NCI-H2171 treated with DMSO at 0.1 percent for 48 hours (cell line): ENCODE measurements at places on chromosomes 4 and X.
A peak's percentile ranks its signal among the peaks of the same experiment; 100 is the strongest.

DNA sequence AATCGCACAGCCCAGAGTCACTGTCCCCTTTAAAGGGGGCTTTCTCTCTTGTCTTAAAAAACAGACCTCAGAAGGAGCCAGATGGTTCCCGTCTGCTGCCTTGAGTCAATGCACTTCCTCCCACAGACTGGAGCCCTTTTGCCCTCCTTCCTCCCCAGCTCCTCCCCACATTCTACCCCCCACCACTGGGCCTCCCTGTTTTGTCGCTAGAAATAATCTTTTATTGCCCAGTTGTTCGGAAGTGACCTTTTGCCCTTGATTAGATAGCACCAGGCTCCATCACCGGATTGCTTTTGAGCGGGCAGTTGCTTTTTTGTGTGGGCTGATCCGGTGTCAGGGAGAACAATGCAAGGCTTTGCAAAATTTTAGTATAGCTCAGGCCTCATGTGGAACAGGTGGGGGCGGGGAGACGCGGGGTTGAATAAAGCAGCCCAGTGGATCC is 47.7 kb downstream of the SPRY1 start:
- peak; percentile 20 for DNase-seq

DNA sequence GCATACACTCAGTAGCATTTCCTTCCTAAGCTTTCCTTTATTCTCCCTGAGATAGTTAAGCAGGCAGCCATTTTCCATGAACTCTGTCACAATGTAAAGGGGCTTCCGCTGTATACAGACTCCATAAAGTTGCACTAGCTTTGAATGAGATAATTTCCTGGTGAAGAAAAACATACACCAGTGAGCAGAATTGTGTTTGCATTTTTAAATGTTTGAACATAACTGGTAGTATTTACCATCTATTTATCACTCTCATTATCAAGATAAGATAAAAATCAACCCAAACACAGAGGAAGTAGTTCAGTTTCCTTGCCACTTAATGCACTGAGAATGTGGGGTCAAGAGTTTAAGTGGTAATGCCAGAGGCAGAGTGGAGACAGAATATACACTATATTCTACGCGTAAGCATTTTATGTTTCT is 54.1 kb downstream of the TXK start:
- no peak for DNase-seq

DNA sequence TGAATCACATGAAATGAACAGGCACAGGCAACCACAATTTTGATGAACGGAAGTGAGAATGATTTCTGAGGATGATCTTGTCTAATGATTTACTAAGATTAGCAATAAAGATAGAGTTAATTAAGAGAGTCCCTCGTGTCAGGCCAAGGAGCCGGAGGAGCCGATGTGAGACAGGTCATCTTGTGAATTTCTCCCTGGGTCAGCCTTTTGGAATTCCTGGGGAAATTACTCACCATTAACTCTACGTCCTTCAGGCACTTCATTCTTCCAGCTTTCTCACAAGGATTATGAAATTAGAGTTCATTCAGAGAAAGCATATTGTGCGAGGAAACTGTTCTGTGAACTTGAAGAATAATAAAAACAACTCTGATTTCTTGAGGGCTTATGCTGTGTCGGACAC is 86.7 kb downstream of the PSAPL1 start:
- no peak for DNase-seq

DNA sequence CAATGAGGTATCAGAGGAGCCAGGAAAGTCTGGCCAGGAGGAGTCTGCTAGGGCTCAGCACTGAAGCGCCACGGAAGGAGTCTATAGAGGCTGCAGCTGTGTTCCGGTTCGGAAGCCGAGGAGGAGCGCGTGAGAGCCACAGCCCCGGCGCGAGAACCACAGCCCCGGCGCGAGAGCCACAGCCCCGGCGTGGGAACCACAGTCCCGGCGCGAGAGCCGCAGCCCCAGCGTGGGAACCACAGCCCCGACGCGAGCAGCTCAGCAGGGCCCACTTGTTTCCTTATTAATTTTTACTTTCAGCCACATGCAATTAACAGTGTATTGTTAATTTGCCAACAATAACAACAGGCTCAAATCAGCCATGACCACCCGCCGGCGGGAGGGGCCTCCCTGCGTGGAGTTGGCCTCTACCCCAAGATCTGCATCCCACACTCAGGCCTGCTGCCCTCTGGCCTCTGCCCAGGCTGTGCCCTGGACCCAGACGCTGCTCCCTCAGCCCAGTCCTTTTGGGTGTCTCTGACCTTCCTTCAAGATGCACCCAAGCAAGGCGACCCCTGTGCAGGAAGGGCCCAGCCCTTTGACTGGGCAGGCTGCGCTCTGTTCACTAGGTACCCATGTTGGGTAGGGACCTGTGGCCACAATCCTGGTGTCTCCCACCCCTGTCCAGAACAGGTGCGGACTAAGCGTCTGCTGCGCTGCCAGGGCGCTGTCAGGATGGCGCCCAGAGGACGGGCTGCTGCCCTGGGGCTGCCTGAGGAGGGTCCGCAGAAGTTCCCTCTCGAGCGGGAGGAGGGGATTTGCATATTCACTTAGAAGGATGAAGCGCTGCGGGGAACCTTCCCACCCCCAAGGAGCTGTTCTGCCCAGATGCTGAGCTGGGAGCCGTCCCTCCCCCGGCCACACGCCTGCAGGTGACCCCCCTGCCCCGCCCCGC is 113.8 kb downstream of the ADRA2C start:
- DNase-seq, result no peak

DNA sequence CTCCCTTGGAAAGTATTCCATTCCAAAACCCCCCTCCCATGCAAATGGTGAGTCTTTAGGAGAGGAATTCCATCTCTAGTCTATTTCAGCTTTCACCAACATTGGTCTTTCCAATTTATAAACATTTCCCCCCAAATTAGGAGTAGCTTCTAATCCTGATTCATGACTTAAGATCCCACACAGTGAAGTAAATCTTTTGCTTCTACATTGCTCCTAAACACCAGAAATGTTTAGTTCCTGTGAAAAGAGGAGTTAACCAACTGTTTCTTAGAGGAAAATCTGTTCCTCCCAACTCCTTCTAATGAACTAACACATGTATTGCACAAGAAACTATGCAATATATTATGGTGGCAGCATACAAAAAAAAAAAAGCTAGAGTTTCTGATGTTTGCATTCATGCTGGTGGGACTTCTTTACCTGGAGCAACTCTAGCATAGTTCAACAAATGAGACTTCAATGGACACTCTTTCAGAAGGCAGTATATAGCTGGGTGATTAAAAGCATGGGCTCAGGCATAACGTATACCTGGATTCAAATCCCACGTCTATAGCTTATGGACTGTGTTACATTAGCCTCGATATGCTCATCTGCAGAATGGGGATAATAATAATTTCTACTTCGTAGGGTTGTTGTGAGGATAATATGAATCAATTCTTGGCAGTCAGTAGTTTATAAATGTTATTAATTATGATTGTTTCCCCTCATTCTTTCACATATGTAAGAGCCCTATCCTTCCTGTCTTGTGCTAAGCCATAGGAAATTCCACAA is 131.6 kb upstream of the TMEM164 start:
- no peak for DNase-seq

DNA sequence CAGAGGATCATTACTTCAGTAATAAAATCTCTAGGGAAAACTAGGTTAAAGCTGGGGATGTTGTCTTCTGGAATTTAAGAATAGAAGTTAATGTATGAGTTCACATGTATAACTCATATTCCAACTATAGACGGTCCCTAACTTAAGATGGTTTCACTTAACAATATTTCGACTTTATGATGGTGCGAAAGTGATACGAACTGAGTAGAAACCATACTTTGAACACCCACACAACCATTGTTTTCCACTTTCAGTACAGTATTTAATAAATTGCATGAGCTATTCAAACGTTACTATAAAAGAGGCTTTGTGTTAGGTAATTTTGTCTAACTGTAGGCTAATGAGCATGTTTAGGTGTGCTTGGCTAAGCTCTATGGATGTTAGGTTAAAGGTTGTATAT is 38.7 kb downstream of the CCSER1 start:
- no peak for DNase-seq

- DNase-seq, result no peak
Measured at GRCh38 chr4:152572417-152573086, 36.7 kb upstream of the FBXW7 start.

GRCh38 chrX:40227125-40227524 is 129.4 kb upstream of the BCOR start:
- DNase-seq, result no peak

- no peak for DNase-seq
Measured at GRCh38 chr4:17033768-17034181, 135.3 kb upstream of the LDB2 start.

DNA sequence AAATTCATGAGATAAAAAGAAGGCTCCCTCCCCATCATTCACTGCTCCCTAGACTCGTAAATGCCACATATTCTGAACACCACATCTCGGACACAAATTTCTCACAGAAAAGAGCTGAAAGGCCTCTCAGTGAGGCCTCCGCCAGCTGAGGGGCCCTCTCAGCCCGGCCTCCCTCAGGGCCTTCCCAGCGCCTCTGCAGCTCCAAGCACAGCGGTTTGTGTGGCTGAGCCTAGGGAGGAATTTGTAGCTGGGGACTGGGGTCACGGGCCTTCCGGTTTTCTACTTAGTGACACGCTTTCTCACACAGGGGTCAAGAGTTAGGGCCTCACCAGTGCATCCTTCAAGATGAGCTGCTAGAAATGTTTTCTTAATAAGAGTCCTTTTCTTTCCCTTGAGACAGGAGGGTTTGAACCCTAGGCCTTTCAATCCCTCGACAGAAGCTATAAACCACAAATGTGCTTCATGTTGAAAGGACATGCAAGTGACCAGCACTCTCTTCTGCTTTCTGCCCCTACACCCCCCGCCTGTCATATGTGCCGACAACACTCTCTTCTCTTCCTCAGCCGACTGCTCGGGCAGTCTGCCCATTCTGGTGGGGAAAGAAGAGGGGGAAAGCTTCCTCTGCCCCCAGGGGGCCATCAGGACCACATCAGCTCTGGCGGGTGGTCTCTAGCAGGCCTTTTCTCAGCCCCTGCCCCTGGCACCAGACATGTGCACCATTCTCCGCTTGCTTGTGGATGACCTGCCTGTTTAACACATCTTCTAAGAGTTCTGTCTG is 104.9 kb downstream of the CHIC2 start:
- no peak for DNase-seq

DNA sequence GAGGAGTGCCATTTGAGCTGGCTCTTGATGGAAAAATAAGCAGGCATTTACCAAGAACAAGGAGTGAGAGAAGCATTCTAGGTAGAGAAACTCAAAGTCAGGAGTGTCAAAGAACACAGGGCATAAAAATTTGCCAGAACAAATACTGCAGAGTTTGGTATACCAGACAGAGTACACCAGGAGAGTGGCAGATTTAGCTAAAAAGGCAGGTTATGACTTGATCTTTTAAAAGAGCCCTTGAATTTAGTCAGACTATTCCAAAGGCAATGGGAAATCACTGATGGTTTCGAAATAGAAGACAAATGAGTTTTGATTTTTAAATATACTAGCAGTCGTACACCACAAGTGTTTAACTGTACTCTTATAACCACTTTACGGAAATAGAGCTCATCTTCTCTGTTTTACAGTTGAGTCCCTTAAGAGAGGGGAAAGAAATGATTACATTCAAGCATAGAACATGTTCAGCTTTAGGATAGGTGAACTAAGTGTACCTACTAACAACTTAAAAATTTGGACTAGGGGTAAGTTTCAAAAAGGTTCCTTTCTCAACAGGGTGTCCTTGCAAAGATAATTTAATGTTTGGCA is 10.2 kb downstream of the UBE2D3 start:
- no peak for DNase-seq

DNA sequence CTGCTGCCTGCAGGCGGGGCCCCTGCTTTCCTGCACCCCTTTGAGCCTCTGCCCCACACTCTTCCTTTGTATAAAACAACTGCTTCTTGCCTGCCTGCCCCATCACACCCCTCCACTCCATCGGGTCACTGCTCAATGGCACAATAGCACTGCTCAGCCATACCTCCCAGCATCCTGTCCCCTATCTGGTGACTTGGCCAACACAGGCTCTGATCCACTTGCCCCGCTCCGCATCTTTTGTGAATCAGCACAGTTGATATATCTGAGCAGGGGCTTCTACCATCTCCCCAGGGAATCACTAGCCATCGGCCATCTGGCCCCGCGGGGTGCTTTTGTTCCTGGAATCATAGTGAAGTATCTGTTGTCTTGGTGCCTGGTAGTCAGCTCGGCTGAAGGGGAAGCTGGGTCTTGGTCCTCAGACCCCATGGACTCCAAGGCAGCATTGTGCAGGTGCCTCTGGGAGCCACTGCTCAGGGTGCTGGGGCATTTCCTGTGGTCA is 45.3 kb downstream of the MAP7D3 start:
- no peak for DNase-seq

DNA sequence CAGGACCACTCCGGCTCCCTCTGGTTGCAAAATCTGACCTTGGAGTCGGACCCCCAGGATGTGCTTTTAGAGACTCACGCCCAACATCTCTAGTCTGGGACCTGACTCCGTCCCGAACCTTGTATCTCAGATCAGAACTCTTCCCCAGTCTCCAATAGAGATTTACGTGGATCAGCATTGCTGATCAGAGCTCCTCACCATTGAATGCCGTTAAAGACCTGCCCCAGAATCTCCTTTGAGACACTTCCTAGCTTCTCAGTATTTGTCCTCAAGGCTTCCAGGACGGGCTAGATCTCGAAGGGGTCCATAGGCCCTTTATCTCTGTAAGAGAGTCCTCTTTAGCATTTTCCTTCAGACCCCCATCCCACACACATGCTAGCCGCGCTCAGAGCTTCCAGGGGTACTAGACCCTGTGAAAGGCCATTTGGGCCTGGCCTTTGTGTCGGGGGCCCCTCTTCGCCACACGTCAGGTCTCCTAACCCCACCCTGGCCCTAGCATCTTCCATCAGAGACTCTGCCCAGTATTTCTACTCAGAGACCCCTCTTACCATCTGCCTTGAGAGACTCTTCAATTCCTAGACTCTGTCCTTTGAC is 662 bp downstream of the UBA1 start:
- no peak for DNase-seq

GRCh38 chr4:138158746-138159297 is 83.3 kb downstream of the SLC7A11 start:
- DNase-seq, result no peak

DNA sequence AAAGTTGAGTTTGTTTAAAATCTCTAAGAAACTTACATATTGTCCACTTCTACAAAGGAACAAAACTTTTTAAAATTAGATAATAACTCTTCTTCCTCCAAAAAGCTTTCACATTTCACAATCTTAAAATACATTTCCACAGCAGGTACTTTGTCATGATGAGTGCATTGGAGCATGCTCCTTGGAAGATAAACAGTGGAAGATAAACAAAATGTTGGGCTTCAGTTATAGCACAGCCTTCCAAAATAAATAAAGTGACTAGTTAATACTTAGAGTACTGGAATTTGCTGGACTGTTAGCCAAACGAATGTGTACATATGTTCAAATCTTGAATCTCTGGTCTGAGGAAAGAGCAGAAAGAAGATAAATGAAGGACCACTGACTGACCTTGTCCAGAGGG is 54.9 kb upstream of the PDE5A start:
- DNase-seq, result no peak

GRCh38 chr4:41939016-41939626 is 3.9 kb downstream of the TMEM33 start:
- DNase-seq, result no peak

DNA sequence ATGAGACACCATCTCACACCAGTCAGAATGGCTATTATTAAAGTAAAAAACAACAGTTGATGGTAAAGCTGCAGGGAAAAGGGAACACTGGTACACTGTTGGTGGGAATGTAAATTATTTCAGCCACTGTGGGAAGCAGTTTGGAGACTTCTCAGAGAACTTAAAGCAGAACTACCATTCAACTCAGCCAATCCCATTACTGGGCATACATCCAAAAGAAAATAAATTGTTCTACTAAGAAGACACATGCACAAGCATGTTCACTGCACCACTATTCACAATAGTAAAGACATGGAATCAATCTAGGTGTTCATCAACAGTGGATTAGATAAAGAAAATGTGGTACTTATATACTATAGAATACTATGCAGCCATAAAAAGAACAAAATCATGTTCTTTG is 135.0 kb downstream of the REELD1 start:
- DNase-seq, result no peak
